Activated CD8-positive, alpha-beta T cell treated with anti-CD3 and anti-CD28 coated beads, Interleukin-2, amount 10 ng/mL, durations not matched to agents 7 days and 5 days (primary cell): ENCODE measurements at places on chromosomes 16 and 17. TPM values are rescaled to one million over a fixed set of nuclear protein-coding genes. Genes with fewer than 3 reads are reported as not detected.
A peak's percentile ranks its signal among the peaks of the same experiment; 100 is the strongest.

The TLCD3A gene
- 17.0 TPM for total RNA-seq

The CTF1 gene
- 0.34 TPM for total RNA-seq

The ABCC3 gene
- not detected for total RNA-seq

The TBC1D26 gene
- total RNA-seq = not detected

The C17orf78 gene
- total RNA-seq = not detected

The TEKT5 gene
- not detected for total RNA-seq

The GRAP gene
- 26.3 TPM for total RNA-seq

The KRTAP3-1 gene
- not detected for total RNA-seq

The NPTX1 gene
- 16.7 TPM for total RNA-seq

The MYO1C gene
- total RNA-seq = 18.5 TPM

The HSD17B1 gene
- 0.53 TPM for total RNA-seq

The PRR35 gene
- not detected for total RNA-seq

DNA sequence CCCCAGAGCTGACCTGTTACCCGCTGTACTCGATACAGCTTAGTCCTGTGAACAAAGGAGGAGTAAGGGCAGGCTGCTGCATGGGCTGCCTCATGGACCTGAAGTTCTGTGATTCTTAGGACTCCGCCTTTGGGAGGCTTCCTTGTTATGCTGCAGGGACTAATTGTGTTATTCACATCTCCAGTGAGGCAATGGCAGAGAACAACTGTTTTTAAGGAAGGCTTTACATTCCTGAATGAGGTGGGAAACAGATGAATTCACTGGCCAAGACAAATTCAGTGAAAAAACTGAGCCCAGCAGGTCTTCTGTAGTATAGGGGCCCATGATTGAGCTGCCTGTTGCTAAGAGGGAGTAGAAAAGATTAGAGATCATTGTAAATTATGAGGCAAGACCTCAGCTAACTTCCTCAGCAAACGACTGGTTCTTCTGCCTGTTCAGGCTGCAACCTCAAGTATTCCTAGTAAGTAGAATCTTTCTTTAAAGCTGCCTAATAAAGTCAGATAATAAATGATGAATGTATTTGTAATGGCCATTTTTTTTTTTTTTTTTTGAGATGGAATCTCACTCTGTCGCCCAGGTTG, 26.3 kb downstream of the ADORA2B start:
- no peak for DNase-seq

- peak; percentile 73 for DNase-seq
These were observed 623 bp downstream of the MBTPS1 start for GRCh38 chr16:84115919-84116719.

DNA sequence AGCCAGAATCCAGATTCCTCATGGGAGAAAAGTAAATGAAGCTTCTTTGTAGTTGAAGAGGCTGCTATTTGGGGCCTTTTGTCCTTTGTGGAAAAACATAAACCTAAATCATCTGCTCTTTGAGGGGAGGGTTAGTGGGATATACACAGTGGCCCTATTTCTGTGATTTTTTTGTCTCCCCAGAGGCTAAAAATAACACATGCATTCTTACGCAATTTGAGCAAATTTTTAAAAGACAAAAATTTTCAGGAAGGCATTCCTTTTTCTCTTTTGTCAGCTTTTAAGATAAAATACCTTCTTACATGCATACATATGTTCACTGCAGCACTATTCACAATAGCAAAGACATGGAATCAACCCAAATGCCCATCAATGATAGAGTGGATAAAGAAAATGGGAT, 165.5 kb downstream of the AXIN2 start:
- no peak for DNase-seq

DNA sequence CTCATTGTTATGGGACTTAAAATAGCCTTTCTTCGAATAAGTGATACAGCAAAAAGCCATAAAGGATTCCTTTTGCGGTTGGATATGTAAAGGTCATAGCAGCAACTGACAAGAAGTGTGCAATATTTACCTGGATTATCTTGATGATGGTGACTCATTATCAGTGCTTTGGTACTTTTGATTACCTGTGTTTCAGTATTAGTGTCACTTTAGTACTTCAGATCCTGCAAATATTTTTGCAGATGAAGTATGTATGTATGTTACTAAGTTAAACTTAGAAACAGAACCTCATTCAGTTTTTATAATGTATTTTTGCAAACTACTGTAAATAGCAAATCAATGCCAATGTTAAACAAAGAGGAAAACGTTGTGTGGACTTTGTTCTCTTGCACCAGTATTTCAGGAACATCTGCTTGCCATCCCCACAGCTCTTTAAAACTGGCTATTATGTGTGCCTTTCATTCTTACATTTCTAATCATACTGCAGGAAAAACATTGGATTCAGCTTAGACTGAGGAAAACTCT, 10.5 kb downstream of the CNEP1R1 start:
- no peak for DNase-seq

DNA sequence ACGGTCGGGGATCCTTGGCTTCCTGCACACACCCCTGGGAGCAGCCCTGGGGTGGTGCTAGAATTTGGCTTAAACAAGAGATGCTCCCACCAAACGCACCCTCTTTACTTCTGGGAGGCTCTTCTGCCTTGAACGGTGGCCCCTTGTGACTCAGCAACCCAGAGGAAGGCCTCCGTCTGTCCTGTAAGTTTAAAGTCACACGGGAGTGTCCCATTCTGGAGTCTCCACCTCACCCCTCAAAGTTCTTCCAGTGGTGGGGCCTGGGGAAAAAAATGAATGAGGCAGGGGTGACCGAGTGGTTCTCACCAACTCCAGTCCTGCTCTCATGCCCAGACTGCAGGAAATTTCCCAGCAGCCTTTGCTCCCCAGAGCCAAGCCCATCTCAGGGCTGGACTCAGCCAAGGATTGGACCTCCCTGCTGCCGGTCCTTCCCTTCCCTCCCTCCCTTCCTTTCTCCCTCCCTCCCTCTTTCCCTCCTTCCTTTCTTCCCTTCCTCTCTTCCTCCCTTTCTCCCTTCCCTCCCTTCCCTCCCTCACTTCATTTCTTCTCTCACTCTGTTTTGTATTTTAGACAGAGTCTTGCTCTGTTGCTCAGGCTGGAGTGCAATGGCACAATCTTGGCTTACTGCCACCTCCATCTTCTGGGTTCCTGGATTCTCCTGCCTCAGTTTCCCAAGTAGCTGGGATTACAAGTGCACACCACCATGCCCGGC, 11.4 kb downstream of the ITGAD start:
- DNase-seq = no peak

DNA sequence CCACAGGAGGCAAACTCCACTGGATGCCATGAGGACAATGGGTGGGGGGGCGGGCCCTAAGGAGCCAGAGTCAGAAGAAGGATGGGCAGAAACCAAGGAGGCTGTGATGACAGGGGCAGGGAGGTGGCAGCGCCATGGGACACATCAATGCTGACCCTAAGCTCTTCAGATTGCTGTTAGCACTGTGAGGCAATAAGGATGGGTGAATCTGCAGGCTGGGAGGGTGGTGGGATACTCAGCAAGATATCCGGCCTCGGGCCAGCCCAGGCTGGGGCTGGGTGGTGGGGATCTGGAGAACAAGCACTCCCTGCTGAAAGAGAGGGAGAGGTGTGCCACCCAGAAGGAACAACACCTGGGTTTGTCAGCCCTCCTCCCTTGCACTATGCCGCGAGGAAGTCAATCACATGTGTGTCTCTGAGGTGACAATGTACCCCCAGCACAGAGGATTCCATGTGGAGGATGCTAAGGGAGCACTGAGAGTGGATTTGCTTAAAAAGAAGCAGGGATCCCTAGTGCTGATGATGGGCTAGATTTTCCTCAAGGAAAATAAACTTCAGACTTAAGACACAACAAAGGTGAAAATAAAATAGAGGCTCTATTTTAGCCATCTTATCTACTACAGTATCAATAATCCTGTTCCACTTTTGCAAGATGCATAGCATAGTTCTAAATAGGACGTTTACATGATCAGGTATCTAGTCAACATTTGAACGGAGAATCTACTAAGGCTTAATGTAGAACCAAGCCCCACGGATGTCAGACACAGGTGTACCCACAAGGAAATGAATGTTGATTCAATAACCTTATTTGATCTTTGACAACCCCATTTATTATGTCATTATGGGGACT, 22.6 kb downstream of the SMPD3 start:
- DNase-seq = no peak

DNA sequence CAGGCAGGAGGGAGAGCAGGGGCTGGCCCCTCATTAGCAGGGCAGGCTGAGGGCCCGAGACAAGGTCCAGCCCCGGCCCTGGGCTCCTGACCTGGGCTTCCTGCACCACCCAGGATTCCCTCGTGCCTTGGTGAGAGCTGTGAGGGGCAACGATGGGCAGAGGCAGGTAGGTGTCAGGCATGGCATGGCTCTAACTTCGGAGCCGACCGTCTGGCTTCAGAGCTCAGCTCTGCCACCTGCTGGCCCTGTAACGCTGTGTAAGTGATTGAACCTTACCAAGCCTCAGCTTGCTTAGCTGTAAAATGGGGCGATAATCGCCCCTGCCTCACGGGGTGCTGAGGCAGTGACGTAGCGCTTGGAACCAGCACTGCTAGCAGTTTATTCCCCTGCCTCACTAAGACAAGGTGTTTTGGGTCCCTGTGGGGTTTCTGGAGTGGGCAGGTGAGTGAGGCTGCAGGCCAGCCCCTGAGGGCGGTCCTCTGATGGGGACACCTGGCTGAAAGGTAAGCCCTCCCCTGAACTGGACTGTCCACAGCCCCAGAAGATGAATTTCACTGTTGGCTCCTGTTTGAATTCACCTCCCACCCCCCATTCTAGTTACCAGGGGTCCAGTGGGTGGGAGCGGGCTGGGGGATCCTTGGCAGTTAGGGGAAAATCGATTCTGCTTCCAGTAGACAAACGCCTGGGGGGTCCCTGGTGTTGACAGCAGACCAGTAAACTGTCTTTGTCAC, 184.8 kb upstream of the GSE1 start:
- peak; percentile 68 for DNase-seq

DNA sequence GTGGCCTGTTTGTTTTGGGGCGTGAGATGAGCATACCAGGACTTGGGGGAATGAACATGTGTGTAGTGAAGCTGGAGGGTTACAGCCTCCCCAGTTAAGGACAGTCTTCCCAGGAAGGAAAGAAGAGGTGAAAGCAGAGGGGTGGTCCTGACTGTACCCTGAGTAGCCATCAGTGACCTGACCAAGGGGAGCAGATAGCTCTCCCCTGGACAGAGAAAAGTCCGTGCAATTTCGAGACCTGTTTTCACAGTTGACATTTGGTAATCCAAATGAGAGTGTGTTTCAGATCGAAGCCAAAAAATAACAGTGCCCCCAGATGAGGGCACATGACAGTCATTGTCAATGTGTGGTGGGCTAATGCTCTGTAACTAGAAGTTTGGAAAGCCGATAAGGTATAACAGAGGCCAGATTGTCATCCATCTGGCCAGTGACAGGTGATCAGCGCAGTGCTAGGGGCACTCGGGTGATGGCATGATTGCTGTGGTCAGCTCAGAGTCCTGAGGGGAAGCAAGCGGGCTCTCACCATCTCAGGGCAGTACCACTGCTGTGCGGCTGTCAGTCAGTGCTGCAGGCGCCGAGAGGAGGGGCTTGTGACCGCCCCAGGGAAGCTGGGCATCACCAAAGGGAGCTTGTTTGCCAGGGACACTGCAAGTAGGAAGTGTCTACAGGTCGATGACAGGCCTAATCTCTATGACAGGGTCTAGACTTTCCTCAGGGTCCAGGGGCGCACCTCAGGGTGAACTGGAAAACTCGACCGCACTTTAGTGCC, 1.1 kb upstream of the NME2 start:
- no peak for DNase-seq

- peak; percentile 58 for DNase-seq
These were observed 6.9 kb downstream of the IGFBP4 start for GRCh38 chr17:40450175-40450574.

GRCh38 chr17:1055751-1056645, 59.1 kb downstream of the TIMM22 start:
- DNase-seq = peak; percentile 62

GRCh38 chr16:48374255-48374654, 11.0 kb downstream of the SIAH1 start:
- no peak for DNase-seq

- DNase-seq = no peak
These were observed 125.7 kb downstream of the COPRS start for GRCh38 chr17:31733326-31733725.

- DNase-seq = no peak
These were observed 123.6 kb downstream of the MSI2 start for GRCh38 chr17:57379895-57380434.

DNA sequence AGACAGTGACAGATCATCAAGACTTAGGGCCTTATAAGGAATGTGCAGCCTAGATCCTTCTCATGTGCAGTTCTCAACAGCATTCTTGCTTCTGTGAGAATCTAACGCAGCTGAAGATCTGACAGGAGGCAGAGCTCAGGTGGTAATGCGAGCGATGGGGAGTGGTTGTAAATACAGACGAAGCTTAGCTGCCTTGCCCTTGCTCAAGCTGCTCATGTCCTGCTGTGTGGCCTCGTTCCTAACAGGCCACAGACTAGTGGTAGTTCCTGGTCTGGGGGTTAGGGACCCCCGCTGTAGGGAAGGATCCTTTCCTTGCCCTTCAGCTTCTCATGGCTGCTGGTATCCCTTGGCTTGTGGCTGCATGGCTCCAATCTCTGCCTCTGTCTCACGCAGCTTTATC, 10.3 kb upstream of the NTN1 start:
- no peak for DNase-seq

DNA sequence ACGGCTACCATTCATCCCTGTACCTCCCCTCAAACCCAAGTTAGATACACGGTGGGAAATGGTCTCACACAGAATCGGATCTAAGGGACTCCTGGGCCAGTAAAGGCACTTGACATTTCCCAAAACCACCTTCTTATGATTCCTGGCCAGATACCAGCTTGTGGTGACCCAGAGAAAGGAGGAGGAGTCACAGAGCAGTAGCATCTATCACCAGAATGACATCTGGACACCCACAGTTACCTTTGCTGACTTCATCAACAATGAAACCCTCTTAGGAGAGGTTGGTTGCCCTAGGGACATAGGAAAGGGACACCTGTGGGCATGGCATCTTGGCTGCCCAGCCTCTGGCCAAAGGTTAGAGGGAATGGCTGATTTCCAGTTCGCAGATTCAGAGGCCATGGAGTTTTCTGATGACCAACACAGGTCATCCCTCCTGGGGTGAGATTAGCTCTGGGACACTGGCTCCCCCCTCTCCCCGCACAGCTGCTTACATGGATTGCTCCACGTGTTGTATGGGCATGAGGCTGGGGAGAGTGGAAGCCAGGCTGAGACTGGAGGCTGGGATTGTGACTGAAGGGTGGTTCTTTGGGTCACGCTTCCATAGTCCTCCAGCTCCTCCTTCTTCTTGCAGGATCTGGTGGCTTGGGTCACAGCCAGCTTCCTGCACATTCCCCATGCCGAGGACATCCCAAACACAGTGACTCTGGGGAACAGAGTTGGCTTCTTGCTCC, 1.4 kb upstream of the AOC3 start:
- no peak for DNase-seq

GRCh38 chr16:13997526-13997925, 73.6 kb upstream of the MRTFB start:
- DNase-seq = no peak

DNA sequence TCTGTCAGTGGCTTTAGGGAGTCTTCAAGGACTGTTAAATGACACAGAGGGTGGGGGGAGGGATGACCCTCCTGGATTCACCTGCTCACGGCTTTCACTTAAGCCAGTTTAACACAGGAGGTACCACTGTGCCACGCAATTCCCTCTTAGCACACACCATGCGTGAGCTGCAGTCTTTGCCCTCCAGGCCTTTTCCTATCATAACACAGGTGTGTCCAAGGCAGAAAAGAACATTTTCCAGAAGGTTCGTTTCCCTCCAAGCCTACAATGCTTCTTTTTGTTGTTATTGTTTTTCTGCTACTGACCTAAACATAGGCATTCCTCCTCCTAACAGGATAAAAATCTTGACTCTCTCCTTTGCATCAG, 1.1 kb downstream of the ZFHX3 start:
- DNase-seq = no peak

GRCh38 chr16:79768276-79768970, 167.9 kb upstream of the MAF start:
- DNase-seq = no peak

GRCh38 chr17:46968224-46968834, 10.7 kb downstream of the RPRML start:
- DNase-seq = no peak
